ENCODE measurements at places on chromosomes 3 and 15.

DNA sequence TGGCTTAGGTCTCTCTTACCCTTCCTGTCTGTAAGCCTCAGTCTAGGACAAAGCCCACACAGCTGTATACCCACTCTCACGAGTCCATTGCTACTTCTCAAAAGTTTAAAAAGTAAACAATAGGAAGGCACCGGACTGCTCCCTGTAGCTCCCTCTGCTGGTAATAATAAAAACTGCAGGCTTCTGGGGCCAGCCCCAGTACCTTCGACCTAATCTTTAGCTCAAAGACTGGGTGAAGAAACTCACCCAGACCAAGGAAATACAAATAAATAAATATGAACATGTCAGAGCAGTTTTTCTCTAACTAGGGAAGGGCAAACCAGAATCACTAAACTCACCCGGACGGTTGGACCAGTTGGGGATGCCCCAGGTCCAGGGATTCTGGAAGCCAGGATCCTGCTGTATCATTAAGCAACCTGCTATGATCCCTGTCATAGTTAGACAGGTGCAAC, 5.0 kb downstream of the FAM219B start:
- peak; percentile 68 for DNase-seq

DNA sequence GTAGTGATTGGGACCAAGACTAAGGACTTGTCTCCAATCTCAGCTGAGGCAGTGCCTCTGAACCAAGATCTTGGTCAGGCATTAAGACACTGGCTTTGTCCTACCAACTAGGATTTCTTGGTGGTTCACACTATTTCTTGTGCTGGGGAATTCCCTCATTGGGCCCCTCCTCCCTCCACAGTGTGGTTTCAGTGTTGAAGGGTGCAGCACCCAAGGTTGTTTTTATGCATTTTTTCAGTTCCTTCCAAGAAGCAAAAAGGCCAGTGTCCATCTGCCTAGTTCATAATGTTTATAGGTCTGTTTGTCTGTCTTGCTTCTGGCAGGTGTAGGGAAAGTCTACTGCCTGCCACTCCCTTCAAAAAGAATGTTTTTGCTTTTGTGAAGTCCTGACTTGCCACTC, 10.6 kb upstream of the ITPKA start:
- no peak for DNase-seq

GRCh38 chr3:157099326-157100095, 60.4 kb downstream of the CCNL1 start:
- no peak for DNase-seq

- DNase-seq, result no peak
Observed at GRCh38 chr15:38846346-38846745, 281.7 kb upstream of the RASGRP1 start.

- no peak for DNase-seq
Observed at GRCh38 chr15:75107516-75107907, 84.1 kb downstream of the PPCDC start.

GRCh38 chr3:47573190-47574172, 5.2 kb downstream of the CSPG5 start:
- DNase-seq, result no peak

GRCh38 chr3:127835993-127836882, 13.9 kb upstream of the MGLL start:
- no peak for DNase-seq

- peak; percentile 68 for DNase-seq
Observed at GRCh38 chr3:122754929-122755328, 38.7 kb downstream of the HSPBAP1 start.

All from cardiac fibroblast (primary cell).